Inflammatory macrophage treated with lipopolysaccharide for 1 hour (primary cell): ENCODE measurements at places on chromosomes 7 and 10.
A peak's percentile ranks its signal among the peaks of the same experiment; 100 is the strongest.

- DNase-seq: no peak
Observed at GRCh38 chr10:79488870-79489269, 23.5 kb upstream of the EIF5AL1 start.

- no peak for DNase-seq
Observed at GRCh38 chr10:45429790-45430189, 55.8 kb downstream of the ALOX5 start.

DNA sequence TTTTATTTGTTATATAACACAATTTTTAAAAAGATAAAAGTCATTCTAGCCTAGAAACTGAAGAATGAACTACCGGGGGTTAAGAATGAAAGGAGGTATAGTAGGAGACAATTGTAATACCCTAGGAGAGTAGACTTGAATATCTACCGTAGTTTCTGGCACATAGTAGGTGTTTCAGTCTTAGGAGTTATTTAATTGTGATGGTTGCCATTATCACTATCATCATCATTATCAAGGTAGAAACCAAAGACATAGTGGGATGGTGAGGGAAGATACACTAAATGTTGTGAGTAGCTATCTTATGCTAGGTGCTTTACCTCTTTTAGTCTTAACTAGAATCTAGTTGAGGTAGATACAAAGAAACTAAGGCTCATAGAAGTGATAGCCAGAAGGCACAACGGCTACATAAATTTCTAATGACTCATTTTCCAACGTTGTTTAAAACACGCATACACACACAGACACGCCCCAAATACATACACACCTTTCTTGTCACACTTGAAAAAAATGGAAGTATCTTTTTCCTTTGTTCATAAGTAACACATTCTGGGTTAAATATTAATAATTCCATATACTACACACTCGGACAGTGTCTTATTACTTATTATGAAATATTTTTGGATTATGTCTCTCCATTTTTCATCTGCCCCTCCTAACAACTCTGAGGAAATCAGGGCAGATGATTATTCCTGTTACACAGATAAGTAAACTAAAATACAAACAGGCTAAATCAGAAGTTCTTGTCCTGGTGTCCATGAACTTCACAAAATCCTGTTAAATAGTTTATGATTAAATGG is 2.0 kb upstream of the ANLN start:
- no peak for DNase-seq

- peak; percentile 61 for DNase-seq
Observed at GRCh38 chr10:89414879-89415821, 782 bp downstream of the IFIT5 start.

DNA sequence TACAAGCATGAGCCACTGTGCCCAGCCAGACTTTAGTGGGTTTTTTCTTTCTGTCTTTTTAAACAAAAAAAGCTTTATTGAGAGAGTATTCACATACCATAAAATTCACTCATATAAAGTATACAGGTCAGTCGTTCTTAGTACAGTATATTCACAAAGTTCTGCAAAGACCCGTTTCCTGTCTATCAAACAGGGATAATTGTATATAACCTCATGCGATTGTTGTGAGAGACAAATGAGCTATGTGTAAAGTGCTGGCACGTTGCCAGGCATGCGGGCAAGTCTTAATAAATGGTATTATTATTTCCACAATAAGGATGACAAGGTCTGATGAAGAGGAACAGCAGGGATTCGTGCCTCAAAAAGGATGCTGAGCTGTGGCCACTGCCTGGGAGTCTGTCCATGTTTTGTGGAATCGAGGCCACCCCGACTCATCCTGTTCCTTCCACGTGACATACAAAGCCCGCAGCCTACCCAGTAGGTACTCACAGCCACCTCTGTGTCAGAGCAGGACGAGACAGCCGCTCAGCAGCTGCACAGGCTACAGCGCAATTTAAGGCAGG is 51.6 kb downstream of the SMKR1 start:
- DNase-seq: no peak

DNA sequence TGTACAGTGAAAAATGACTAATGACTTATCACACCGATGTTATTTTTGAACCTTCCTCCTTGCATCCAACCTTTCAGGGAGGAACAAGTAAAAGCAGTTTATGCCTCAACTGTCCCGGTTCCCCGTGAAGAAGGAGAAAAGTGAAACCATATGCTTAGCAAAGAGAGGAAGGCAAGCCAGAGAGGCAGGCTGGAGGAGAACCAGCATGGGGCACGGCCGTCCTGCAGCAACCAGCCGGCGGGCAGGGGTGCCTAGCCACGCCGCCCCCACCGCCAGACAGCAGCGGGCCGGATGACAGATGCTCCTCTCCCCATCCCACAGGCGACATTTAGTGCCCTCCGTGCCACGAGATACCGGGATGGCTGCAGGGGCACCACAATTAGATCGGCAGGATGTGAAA is 421.4 kb upstream of the MGMT start:
- no peak for DNase-seq

DNA sequence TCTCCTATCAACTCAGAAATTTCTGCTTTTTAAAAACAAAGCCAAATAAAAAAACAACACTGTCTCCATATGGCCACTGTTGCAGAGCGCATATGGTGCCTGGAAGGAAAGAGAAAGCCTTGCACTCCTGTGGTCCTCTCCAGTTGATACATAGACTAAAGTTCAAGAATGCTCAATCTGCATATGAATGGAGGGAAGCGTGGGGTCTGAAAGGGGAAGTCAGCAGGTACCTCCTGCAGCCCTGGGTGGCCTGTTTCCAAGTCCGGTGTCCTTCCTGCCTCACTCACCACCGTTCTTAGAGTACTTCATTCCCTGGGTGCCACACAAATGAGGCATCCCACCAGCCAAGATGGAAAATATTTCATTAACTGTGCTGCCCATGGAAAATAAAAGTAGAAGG is 138.3 kb upstream of the PALS2 start:
- DNase-seq: no peak

DNA sequence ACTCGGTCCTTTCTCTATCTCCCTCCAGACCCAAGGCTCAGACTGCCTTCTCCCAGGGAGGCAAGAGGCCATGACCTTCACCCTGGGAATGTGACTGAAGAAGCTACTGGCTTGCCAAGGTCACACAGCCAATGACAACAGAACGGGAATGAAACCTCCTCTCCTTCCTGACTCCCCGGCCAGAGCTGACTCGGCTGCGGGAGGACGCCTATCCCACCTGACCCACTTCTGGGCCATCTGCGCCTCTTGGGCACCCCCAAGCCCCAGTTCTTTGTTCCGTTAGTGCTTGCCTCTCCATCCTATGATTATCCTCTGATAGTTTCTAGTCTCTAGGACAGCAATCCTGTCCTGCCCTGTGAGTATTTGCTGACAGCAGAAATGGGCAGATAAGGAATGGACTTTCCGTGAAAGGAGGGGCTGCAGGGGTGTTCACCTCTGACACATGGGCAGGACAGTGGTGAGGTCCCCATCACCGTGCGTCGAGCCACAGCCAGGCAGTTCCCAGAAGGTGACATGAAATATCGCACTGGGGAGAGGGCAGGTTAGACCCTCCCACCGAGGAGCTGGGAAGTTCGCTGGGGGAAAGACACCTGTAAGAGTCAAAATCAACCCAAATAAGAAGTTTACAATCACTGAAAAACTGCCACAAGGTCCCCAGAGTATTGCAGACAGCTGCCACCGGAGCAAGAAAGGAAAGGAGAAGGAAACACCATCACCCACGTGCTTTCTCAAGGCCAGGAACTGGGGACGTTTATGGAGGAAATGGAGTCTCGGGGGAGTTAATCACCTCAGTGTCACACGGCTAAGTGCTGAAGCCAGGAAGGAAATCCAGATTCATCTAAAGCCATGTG is 63.0 kb downstream of the INSIG1 start:
- peak; percentile 71 for DNase-seq

- DNase-seq: no peak
Observed at GRCh38 chr7:2190531-2190930, 42.2 kb downstream of the MAD1L1 start.
